Fibroblast of the aortic adventitia (primary cell): ENCODE measurements at places on chromosomes 1 and 21. TPM values are rescaled to one million over a fixed set of nuclear protein-coding genes. Genes with fewer than 3 reads are reported as not detected.

The LRRC39 gene
- total RNA-seq = 0.36 and 3.7 TPM in 2 replicates

The A3GALT2 gene
- total RNA-seq = not detected in 2 replicates

The RPTN gene
- not detected in 2 replicates for total RNA-seq

The TRMT13 gene
- 7.0 and 15.0 TPM in 2 replicates for total RNA-seq

The AUNIP gene
- 4.8 TPM in 1 of 2 replicates, not detected in the other for total RNA-seq

The DIRAS3 gene
- 1.2 and 4.6 TPM in 2 replicates for total RNA-seq

The INAVA gene
- not detected in 2 replicates for total RNA-seq

The UMODL1 gene
- not detected in 2 replicates for total RNA-seq

The GBP6 gene
- total RNA-seq = not detected in 2 replicates

The RNF207 gene
- 7.8 and 42.6 TPM in 2 replicates for total RNA-seq

The NBPF20 gene
- 1.8 and 2.1 TPM in 2 replicates for total RNA-seq

The S100A7 gene
- total RNA-seq = not detected in 2 replicates

The KCNE1 gene
- total RNA-seq = 0.09 and 0.74 TPM in 2 replicates

The ELAPOR1 gene
- 0.16 and 0.45 TPM in 2 replicates for total RNA-seq

The POMGNT1 gene
- total RNA-seq = 5.6 and 43.2 TPM in 2 replicates

The NMNAT1 gene
- 9.7 and 10.6 TPM in 2 replicates for total RNA-seq

The COL24A1 gene
- total RNA-seq = 0.27 and 0.82 TPM in 2 replicates

The KPRP gene
- total RNA-seq = not detected in 2 replicates

The AGT gene
- total RNA-seq = 1.1 and 8.4 TPM in 2 replicates

The TPRG1L gene
- 14.6 and 44.4 TPM in 2 replicates for total RNA-seq

The AMPD1 gene
- not detected in 2 replicates for total RNA-seq

The BCAN gene
- total RNA-seq = not detected in 2 replicates

The BRDT gene
- not detected in 2 replicates for total RNA-seq

The S100A2 gene
- total RNA-seq = 3.3 TPM in 1 of 2 replicates, not detected in the other

The AIRE gene
- total RNA-seq = not detected in 2 replicates

The PCP4L1 gene
- not detected in 2 replicates for total RNA-seq

The TSPAN1 gene
- 0.81 TPM in 1 of 2 replicates, not detected in the other for total RNA-seq

The FAM163A gene
- total RNA-seq = not detected in 2 replicates

The CD34 gene
- 0.27 and 4.8 TPM in 2 replicates for total RNA-seq

The SLFNL1 gene
- 0.09 and 0.57 TPM in 2 replicates for total RNA-seq

The ETV3L gene
- total RNA-seq = not detected in 2 replicates

The CLCNKA gene
- 0.09 and 0.25 TPM in 2 replicates for total RNA-seq

The ZNF670 gene
- total RNA-seq = 2.0 and 3.6 TPM in 2 replicates

The HMGN2 gene
- total RNA-seq = 161 and 225 TPM in 2 replicates
